ENCODE measurements at places on chromosomes 4 and X.

DNA sequence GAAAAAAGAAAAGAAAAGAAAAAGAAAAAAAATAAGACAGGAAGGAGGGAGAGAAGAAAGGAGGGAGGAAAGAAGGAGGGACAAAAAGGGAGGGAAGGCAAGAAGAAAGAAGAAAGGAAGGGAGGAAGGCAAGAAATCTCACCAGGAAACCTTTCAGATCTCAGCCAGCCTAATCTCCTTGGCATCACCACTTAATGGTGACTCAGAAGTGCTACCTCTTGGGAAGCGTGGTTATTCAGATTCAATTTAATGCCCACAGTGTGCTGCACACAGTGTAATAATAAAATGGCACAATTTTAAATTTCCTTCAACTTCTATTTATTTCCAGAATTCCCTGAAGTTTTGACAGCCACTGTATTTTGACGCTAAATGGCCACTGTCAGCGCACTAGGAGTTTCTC lies 50.3 kb downstream of the DKK2 start:
- DNase-seq = no peak

DNA sequence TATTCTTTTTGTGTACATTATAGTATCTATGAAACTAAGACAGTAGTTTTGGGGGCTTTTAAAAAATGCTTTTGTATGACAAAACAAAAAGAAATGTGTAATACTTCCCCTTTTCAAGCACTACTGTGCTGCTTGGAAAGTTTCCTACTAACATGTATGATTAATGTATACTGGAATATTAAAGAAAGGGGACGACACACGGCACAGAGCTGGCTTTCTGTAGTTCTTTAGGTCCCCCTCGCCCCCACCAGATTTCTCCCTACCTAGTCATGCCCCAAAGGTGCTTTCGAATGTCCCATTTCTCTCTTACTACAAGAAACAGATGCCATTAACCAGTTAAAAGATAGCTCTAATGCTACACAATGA lies 1.6 kb upstream of the AP1S2 start:
- DNase-seq = no peak

GRCh38 chr4:17502756-17503155 lies 9.1 kb downstream of the QDPR start:
- no peak for DNase-seq

DNA sequence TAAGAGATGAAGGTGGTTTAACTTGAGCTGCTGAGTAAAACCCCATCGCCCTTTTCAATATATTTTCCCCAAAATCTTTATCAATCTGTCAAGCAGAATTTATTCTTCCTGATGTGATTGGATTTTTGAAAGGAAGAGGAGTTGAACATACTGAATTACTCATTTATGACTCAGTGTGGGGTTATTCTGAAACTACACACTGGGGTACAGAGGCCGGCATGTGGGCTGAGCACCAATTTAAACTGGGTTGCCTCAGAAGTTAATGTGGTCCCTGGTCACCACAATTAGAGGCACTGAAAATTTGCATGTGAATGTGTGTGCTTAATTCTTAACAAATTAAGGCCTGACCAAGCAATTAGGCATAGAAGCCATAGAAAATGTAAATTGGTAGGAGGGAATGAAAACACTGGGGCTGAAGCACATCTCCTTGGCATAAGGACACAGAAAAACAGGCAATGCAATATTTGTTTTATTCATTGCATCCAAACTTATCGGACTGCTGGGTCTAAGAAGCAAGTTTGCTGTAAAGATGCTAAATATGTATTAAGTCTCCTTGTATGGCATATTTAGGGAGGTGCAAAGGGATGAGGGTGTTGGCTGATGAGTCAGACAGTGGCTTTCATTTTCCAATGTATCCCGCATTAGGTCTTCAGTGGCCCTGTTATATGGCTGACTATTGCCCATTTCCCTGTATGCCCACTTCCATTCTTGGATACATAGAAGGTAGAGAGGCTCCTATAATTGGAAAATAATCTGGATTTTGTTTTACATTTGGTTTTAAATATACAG lies 170.9 kb downstream of the IL15 start:
- no peak for DNase-seq

DNA sequence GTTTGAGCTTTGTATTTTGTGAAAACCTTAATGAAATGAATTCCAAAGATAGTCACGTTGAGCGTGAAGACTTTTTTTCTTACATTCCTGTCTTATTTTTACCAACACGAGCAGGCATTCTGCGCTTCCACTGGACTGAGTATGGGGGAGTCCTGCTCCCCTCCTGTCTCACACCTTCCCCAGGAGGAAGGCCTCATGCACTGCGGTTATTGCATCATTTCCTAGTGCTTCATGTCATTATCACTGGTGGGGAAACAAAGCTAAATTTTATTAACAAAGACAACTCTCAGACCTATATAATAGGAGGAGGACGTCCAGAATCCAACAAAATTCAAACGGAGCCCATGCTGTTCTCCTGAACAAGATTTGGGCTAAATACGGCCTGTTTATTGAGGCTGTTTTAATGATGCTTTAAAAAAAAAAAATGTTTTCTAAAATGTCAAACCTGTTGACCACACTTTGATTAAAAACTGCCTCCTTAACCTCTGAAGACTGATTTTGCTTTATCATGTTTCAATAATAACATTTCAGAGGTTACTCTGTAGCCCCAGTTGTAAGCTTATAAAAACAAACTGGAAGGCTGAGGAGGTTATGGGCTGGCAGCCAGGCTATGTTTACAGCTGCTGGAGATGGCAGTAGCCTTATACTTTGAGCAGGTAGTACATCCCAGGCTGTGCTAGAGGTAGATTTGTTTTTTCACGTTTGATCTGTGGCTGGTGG lies 118.0 kb downstream of the SOWAHB start:
- no peak for DNase-seq

DNA sequence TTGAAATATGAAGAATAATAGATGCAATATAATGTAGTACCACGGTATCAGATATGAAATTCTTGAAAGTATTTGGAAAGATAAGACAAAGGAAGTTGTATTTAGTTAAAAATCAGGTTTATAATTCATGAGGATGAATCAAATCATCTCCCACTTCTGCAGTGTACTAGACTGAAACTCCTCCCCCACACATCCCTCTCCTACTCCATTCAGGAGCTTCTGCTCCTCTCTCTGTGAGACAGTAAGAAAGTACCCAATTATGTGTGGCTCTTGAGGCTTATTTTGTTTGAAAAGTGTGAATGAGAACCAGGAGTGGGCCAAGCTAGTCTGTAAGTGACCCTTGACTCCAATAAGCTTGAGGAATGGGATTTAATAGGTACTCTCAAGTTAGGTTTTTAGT lies 9.5 kb downstream of the SLAIN2 start:
- no peak for DNase-seq

DNA sequence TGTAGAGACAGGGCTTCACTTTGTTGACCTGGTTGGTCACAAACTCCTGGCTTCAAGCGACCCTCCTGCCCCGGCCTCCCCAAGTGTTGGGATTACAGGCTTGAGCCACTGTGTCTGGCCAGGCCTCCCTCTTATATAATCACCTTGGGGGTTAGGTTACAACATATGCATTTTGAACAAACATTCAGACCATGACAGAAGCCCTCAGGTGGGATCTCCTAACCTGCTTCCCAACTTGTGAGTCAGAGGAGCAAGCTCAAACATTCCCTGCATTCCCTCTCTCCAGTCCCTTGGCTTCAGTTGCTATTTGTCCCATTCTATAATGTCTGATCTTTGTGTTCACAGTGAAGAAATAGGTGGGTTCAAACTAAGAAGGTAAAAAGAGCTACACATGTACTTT lies 76.5 kb upstream of the NRK start:
- DNase-seq = no peak

GRCh38 chr4:185716577-185717376 lies 95.2 kb downstream of the SORBS2 start:
- no peak for DNase-seq

- DNase-seq = no peak
Observed at GRCh38 chr4:95431678-95432077, 117.1 kb downstream of the UNC5C start.

- no peak for DNase-seq
Observed at GRCh38 chr4:56106180-56107147, 157.7 kb downstream of the CEP135 start.

DNA sequence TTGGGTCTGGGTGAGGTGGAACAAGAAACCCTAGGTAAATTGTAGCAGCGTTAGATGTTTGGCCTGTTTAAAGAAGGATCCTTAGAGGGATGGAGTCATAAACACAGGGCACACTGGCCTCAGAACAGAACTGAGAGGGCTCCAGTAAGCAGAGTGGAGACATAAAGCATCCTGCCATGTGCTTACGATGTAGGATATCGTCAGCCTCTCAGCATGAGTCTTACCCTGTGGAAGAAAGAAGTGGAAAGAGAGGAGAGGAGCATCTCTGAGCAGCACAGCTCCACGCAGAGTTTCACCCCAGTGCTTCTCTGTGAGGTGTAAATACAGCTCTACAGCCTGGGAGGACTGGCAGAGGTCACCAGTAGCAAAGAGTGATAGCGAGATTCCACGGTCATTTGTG lies 27.8 kb upstream of the SORBS2 start:
- no peak for DNase-seq

DNA sequence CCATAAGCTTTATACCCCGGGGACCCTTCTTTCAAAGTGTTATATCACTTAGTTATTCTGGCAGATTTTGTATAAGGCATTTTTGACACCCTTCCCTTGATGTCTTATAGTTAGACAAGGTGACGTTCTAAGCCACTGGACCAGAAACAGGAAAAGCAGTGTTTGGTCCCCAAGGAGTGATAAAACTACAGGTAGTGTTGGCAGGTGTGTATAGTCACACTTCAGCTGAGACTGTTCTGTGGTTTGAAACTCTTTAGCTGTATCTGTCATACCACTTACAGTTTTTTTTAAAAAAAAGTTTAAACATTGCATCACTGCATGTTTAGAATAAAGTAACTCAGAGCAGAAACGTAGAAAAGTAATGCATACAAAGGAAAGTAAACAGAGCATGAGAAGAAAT lies 48.5 kb downstream of the TLL1 start:
- no peak for DNase-seq

DNA sequence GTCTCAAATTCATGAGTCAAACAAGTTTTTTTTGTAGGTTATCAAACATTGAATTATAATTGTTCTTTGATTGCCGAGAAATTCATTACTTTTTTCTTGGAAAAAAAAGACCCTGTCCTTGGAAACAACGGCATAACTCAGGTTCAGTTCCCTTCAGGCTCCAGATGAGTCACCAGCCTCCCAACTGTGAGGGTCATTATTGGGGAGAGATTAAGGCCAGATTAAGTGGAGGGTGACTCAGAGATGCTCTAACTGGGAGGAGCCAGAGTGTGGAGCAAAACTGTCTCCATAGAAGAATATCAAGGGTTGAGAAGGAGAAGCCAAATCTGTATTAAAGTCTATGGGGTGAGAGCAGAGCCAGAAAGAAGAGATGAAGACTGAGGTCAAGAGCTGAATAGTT lies 9.6 kb downstream of the ADGRG4 start:
- no peak for DNase-seq

DNA sequence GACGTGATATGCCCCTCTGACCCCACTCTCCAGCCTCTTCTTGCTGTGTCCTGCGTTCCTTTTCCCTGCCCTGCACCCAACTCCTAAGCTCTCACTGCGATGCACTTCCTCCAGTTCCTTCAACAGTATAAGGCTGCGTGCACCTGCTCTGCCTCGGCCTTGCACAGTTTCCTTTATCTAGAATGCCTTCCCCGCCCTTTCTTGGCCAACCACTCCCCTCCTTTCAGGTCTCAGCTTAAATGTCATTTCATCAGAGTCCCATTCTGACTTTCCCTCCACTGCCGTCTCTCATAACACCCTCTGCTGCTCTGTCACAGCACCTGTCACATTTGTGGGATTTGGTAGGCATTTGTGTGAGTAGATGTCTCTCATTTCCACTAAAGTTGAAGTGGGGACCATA lies 58.4 kb upstream of the NEIL3 start:
- no peak for DNase-seq

- DNase-seq = no peak
Observed at GRCh38 chr4:3471886-3472285, 8.8 kb downstream of the DOK7 start.

DNA sequence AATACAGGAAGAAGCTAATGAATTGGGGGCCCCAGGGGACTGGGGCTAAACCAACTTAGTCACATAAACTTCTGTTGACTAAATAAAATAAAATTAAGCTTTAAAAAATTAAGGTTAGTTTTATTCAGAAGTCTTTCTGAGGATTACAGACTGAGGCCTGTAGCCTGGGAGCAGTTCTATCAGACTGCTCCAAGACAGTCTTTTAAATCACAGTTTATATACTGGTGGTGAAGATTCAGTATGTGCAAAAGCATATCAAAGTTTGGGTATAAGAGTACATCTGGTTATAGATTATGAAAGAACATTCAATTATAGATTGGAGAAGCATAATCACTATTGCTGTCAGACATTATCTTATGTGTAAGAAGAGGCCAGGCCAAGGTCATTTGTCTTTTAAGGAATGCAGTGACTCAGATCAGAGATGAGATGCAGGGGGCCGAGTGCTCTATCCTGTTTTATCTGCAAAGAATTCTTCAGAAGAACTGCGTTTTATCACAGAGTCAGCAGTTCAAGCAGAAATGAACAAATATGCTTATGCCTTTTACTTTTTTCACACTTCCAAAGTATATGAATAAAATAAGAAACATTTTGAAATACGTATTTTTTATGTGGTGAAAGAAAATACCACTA lies 109.4 kb downstream of the PDHA2 start:
- DNase-seq = no peak

DNA sequence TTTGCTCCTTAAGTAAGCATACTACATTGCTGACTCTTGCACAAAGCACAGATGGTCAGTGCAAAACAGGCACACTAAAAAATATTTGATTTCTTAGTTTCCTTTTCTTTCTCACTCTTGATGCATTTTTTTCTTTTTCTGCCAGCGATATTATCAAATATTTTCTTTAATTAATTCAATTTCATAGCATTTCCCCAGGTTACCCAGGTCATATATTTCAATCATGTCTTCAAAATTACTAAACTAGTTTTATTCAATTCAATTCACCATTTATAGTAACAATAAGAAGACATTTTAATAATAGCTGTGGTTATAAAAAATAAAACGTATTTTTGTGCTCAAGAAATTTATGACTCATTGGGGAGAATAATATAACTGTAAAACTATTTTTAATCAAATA lies 421.2 kb downstream of the GASK1B start:
- no peak for DNase-seq

GRCh38 chrX:103817502-103817901 lies 14.6 kb downstream of the RAB9B start:
- no peak for DNase-seq

- DNase-seq = no peak
Observed at GRCh38 chr4:110867251-110867960, 244.5 kb upstream of the PITX2 start.

GRCh38 chrX:53005327-53005726 lies 43.3 kb upstream of the GPR173 start:
- DNase-seq = no peak

DNA sequence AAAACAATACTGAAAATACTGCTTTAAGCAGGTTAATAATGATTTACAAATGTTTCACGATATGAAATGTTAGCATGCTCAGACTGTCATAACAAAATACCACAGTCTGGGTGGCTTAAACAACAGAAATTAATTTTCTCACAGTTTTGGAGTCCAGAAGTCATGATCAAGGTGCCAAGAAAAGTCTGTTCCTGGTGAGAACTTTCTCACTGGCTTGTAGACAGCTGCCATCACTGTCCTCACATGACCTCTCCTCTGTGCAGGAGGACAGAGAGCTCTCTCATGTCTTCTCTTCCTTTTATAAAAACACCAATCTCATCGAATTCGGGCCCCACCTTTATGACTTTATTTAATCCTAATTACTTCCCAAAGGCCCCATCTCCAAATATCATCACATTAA lies 426.7 kb downstream of the KLHL13 start:
- DNase-seq = no peak
